ENCODE measurements at places on chromosomes 2 and 18. TPM values are rescaled to one million over a fixed set of nuclear protein-coding genes. Genes with fewer than 3 reads are reported as not detected.

GRCh38 chr2:10277293-10278028, 25.2 kb upstream of the HPCAL1 start:
- no peak for DNase-seq

DNA sequence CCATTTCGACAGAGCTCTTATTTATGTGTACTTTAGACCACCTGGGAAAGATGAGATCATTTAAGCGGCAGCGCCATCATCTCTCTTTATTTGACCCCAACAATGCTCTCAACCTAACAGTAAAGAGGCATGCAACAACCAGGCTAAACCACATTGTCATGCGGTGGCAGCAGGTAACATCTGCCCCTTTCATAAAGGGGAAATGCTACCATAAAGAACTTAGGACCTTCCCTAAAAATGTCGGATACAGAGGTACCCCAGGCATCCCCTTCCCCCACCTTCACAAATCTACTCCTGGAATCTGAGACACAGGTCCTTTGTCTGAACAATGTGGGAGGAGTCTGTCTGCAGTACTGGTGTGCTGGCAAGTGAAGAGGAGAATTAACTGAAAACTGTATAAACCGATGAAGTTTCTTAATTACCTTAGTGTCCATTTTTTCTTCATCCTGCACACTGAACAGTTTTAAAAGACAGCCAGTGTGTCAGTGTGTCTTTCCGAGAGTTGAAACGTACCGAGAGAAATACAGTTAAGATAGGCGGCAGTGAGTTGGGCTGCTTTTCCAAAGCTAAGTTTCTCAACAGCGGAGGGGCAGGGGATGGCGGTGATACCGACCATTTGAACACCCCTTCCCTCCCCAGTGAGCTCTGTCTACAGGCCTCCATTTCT, 1.9 kb downstream of the MEX3C start:
- peak; percentile 34 for DNase-seq

- DNase-seq: no peak
Observed at GRCh38 chr2:85843543-85843942, 45.2 kb downstream of the ST3GAL5 start.

- no peak for DNase-seq
Observed at GRCh38 chr2:12032398-12032797, 286.0 kb downstream of the LPIN1 start.

DNA sequence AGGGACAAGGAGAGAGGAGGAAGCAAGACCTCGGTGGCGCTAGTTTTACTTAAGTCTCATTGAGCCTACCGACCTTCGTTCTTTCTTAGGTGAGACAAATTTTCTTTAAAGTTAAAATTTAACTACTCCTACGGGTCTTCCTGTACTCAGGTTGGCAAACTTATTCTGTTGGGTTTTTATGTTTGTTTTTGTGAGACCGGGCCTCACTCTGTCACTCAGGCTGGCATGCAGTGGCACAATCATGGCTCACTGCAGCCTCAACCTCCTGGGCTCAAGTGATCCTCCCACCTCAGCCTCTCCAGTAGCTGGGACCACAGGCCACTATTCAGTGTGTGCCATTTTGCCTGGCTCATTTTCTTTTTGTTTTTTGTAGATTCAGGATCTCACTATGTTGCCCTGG, 189.0 kb downstream of the TNS1 start:
- no peak for DNase-seq

- no peak for DNase-seq
Observed at GRCh38 chr2:207967121-207967520, 58.2 kb downstream of the PLEKHM3 start.

DNA sequence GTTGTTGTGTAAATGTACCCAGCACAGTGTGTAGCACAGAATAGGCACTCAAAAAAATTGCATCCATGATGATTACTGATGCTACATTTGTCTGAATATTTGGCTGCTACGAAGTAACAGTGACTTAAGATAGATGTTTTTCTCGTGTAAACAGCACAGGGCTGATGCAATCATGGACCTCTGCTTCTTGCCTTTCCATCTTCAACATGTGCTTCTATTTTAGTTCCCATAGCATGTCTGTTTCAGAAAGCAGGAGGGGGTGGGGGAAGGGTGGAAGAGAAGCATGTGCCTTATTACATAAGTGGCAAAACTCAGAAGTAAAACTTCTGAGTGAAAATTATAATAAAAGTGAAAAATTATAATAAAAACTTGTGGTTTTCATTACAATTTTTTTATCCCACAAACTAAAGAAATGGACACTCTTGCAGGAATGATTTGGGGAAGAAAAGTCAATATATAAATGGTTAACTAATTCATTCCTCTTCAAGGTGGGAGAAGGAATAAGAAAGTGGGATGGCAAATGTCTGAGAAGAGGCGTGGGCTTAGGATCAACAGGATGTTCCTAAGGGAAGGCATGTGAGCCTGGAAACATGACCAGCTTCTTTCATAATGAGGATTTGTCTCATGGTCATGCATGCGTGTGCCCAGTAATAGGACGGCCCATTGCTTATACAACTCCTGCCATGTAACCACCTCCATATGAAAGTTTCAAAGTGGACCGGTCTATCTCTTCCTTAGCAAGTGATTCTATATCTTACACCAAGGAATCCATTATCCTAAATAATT, 27.2 kb downstream of the CCBE1 start:
- DNase-seq: no peak

DNA sequence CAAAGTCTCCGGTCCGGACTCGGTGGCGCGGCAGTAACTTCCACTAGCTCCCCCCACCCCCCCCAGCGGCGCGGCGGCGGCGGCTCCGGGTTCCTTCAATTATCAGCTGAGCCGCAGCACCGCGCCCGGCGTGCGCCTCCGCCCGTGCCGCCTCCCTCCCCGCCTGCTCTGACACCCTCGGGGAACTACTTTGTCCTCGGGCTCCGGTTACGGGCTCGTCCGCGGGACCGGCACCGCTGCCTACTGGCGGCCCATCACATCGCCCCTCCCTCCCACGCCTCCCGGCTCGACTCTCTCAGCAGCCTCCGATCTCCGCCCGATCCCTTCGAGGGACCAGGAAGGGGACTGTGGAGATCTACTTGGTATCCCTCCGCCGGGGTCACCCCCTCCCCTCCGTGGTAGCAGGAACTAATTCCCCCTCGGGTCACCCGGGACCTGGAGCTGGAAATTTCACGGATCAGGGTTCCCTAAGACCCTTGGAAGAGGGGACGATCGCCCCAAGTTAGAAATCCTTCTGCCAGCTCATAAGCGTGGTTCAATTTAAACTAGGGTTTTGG, at the start of gene TRIP12:
TRIP12 (minus strand) TSS at position 118 of the 557 bp plus-strand sequence. CDS start 41,930 bp downstream, outside the sequence.
- DNase-seq: peak; percentile 90

- DNase-seq: no peak
Observed at GRCh38 chr2:40160751-40161218, 291.1 kb downstream of the SLC8A1 start.

- no peak for DNase-seq
Observed at GRCh38 chr2:18522484-18523146, 37.8 kb downstream of the RDH14 start.

- DNase-seq: peak; percentile 70
Observed at GRCh38 chr18:9612215-9612830, 2.0 kb downstream of the PPP4R1 start.

GRCh38 chr2:194550702-194551101, 1106.3 kb upstream of the SLC39A10 start:
- no peak for DNase-seq

DNA sequence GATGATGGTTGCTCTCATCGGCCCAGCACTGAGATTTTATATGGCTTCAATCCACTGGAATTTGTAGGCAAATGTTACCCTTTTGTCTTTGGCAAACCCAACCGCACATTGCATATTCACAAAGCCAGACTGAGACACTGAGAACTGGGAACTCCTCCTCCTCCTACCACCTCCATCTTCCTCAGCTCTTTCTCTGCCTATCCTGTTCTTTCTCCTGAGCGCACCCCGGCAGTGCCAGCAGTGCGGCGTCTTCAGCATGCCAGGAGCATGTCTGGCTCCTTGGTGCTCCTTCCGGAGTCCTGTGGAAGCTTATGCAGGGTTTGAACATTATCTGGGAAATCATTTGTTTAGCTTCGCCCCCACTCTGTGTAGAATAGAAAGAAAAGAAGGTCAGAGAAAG, 50.8 kb downstream of the TRIB2 start:
- DNase-seq: no peak

- DNase-seq: no peak
Observed at GRCh38 chr2:151826737-151827157, 1.5 kb downstream of the ARL5A start.

GRCh38 chr2:201908901-201909300, 102.6 kb downstream of the CDK15 start:
- DNase-seq: no peak

DNA sequence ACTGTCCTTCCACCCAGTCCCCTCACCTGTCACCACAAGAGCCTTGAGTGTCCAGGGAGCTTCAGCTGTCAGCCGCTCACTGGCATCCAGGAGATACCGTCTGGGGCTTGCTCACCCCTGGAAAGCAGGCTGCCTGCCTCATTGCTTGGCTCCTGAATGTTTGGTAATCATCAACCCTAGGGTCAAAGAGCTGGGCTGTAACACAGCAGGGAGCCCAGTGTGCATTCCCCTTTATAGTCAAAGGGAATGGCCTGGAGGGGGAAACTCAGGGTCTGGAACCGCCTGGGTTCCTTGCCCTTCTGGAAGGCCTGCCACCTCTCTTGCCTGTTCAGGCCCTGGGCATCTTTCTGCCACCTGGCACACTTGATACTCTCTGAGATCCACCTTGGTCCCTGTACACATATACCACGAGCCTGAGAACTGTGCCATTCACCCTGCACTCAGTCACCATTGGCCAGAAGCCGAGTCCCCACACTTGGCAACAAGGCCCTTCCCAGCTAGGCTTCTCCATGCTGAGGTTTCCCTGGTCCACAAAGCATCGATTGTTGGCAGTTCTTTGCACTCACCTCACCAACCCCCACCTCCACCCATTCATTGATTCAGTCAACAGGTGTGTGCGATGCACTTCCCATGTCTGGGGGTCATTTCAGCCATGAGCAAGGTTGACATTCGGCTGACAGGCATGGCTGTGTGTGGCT, 35.0 kb downstream of the TPRKB start:
- peak; percentile 49 for DNase-seq

DNA sequence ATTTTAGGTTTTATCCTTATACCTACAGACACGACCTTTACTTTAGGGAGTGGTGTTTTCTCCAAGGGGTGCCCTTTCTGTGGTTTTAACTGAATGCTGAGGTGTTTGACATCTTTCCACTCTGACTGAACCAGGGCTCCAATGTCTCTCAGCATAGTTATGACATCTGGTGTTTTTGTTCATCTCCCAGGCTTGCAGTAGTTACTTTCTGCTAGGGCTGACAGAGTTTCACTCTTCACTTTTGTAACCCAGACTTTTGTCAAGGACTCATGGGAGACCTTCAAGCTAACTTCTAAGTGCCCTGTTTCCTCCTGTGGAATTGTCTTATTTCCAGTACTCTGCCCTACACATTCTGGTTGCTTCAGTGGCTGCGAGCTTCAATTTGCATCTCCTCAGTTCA, 103.1 kb downstream of the CCDC85A start:
- DNase-seq: no peak

- no peak for DNase-seq
Observed at GRCh38 chr2:169175112-169175511, 105.7 kb downstream of the DHRS9 start.

- no peak for DNase-seq
Observed at GRCh38 chr2:118918017-118918416, 24.0 kb upstream of the MARCO start.

GRCh38 chr2:140392824-140393223, 1612.6 kb upstream of the NXPH2 start:
- DNase-seq: no peak

DNA sequence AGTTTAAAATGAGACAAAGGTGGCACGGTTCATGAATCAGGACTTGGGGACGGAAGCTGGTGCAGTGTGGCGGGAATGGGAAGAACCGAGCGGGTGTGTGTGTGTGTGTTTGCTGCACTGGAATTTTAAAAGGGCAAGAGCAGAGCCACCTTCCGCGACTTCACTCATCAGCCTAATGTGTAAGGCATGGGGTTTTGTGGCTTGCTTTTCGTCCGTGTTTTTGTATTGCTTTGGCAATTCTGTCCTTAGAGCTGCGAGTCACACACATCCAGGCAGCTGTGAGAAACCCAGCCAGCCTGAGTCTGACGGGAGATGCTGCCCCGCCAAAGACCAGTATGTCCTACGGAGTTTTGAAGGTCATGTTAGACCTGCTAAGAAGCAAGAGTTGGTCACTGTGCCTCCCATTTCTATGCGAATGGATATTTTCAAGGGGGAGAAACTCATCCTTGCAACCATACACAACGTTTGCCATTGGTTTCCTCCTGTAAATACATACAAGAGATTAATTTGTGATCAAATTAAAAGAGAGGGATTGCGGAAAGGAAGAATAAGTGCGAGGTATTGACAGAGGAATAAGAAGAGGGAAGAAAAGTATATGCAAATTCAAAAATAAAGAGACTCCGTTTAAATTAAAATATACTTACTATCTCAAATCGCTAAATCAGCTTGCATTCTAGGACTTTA, 665 bp upstream of the CACNB4 start:
- peak; percentile 18 for DNase-seq

DNA sequence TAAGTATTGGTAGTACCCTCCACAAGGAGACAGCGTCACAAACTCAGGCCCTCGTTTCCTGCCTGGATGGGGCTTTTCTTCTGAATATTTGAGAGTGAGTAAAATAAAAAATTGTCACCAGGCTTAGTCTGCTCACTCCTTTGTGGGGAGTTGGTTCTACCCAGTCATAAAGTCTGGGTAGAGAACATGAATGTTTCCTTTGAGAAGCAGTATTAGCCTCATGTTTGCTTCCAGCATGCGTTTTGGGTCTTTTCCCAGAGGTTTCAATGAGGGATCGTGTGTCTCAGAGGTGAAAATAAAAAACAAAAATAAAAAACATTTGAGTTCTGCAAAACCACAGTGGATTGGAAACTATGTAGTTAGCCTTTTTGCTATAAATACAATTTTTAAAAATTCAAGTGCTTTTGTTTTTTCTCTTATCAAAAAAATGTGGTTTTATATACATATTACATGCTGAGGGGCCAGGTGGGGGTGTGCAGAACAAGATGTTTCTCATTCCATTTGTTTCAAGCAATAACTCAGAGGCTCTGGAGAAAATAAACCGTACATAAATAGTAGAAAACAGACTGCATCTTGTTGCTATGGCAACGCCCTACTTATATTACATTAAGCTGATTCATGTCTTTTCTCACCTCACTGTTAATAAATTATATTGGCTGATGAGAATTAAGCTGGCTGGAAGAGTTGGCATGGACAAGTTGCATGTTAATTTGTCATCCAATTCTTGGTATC, 225.4 kb upstream of the FBXO11 start:
- DNase-seq: no peak

Gene UGT1A10
- 0.52 TPM for total RNA-seq

Gene POTEC
- total RNA-seq: 4.0 TPM

Gene FOXD4L1
- not detected for total RNA-seq

Gene RPRD1A
- total RNA-seq: 36.3 TPM

Gene DAW1
- total RNA-seq: not detected

Gene PNO1
- total RNA-seq: 8.9 TPM
